CD4-positive, alpha-beta T cell treated with Interleukin-15 for 1 hour (primary cell): ENCODE measurements at places on chromosomes 2 and 18.

DNA sequence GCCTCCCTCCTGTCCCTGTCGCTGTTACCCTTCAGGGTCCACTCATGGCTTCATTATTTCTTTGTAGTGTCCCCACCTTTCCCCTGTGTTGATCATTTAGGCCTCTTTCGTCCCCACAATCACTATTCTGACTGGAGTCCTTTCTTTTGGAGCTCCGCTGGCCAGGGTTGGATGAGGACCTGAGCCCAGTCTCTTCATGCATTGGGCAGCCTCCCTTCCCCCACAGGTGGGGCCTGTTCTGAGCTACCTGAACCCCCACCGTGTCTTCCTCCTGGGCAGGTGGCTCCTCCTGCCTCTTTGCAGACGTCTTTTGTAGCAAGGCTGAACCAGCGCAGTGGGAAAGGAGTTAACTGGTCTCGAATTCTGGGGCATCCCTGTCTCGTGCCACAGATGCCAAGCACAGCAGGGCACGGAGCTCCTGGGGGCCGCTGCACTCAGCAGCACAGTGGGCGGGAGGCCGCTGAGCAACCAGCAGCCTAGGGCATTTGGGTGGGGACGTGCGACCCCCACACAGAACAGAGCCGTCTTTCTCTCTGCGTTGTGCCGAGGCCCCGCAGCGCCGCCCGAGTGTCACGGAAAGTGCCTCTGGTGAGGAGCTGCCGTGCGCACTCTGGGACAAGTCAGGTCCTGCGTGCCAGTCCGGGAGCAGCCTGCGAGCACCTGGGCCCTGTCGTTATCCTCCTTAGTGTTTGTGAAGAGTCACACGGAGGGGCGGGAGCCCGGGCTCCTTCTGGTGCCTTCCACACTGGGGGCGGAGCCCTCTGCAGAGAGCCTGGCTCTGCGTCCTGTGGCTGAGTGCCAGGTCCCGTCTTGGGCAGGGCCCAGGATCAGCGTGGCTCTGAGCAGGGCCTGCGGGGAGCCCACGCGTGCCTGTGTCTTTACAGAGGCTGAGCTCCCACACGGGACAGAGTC lies 130.1 kb downstream of the NFATC1 start:
- no peak for DNase-seq

- no peak for DNase-seq
Measured at GRCh38 chr2:97868986-97869721, 126.6 kb downstream of the TMEM131 start.

GRCh38 chr18:79825913-79826312 lies 28.2 kb downstream of the KCNG2 start:
- peak; percentile 44 for DNase-seq

GRCh38 chr2:182014284-182014683 lies 28.6 kb downstream of the PPP1R1C start:
- DNase-seq = no peak

GRCh38 chr2:183059561-183059960 lies 19.0 kb upstream of the DUSP19 start:
- DNase-seq = no peak

- no peak for DNase-seq
Measured at GRCh38 chr2:18238209-18238608, 322.2 kb downstream of the RDH14 start.

GRCh38 chr18:34028324-34028723 lies 196.4 kb downstream of the NOL4 start:
- DNase-seq = no peak

GRCh38 chr18:23193742-23194141 lies 58.5 kb downstream of the CABLES1 start:
- no peak for DNase-seq

DNA sequence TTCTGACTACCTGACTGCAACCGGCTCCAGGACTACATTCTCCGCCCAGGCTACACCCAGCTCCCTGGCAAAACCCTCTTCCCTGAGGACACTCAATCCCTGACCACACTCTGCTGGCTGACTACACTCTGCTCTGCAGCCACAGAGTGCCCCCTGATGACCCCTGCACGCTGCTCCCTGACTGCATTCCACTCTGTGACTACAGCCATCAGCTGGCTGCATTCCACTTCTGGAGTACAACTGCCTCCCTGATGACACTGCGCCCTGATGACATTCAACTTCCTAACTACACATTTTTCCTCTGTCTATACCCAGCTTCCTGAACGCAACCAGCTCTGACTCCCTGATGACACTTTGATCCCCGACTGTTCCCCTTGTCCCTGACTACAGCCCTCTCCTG lies 71.3 kb upstream of the NRXN1 start:
- no peak for DNase-seq

- DNase-seq = no peak
Measured at GRCh38 chr2:127796389-127796788, 14.6 kb downstream of the WDR33 start.

DNA sequence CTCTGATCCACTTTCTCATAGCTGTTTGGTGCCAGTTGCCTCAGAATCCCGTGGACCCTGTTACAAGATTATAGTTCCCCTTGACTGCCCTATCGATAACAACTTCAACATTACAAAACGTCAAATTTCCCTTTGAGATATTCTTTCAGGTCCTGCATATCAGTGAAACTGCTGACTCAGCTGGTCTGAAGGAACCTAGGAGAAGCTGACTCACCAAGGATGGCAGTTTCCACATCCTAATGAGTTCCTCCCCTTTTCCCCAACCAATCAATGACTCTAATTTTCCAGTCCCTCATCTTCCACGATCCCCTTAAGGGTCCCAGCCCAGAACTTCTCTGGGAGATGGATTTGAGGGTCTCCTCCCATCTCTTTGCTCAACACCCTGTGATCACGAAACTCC lies 27.6 kb upstream of the GNAL start:
- DNase-seq = no peak

DNA sequence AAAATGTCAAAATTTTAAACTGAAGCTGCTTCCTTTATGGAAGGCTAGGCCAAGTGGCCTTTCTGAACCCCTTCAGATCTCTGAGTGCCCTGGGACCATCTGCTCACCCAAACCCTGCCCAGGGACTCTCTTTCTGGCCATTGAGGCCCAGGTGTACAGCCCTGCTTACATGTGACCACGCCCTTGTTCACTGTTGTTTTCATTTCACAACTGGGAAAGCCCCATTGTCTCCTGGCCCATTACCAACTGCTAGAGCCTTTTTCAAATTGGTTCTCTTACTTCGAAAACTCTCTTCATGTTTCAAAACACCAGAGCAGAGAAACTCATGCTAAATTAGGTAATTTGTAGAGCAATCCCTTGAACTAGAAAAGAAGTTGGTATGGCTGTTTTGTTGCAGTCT lies 219.5 kb upstream of the TANK start:
- DNase-seq = no peak

- no peak for DNase-seq
Measured at GRCh38 chr2:239475161-239476028, 74.6 kb upstream of the HDAC4 start.

- DNase-seq = peak; percentile 57
Measured at GRCh38 chr2:201128933-201129505, 13.1 kb downstream of the CFLAR start.

DNA sequence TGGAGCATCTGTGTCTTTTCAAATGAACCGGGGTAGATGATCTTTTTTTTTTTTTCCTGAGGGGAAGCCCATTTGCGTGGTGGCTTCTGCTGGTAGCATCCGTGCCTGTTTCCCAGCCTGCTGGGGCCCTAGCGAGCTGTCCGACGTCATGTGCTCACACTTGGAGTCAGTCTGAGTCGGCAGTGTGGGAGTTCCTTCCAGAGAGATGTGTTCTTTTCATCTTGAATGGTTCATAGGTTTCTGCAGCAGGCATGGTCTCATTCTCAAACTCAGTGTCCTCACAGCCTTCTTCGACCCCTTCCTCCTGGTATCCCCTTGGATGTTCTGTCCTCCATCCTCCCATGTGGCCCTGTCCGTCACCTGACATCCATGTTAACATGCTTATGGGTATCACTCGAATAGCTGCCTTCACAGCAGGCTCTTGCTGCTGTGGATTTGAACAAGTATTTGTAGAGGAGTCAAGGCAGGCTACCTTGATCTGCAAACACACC lies 51.0 kb downstream of the LDLRAD4 start:
- DNase-seq = no peak

GRCh38 chr18:3675446-3675845 lies 225.5 kb downstream of the TGIF1 start:
- DNase-seq = no peak

GRCh38 chr2:11007331-11008264 lies 95.9 kb downstream of the KCNF1 start:
- no peak for DNase-seq

DNA sequence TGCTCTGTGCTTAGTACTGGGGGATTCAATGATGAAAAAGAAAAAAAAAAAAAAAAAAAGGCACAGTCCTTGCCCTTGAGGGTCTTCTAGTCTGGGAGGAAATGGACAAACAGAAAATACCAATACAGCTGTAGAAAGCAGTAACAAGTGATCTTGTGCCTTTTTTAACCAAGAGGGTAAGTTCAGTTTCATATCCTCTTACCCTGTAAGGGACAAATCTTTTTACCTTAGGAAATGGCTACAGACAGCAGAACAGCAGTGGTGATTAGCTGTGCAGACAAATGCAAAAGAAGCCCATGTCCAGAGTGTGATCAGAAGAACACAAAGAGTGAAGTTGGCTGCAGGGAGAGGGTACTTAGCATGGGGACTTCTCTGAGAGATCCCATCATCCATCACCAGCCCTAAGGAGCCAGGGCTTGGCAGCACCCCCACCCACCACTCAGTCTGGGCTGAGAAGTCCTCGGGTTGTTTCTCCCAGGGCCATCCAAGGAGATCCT lies 102.9 kb downstream of the ALPK2 start:
- DNase-seq = no peak

DNA sequence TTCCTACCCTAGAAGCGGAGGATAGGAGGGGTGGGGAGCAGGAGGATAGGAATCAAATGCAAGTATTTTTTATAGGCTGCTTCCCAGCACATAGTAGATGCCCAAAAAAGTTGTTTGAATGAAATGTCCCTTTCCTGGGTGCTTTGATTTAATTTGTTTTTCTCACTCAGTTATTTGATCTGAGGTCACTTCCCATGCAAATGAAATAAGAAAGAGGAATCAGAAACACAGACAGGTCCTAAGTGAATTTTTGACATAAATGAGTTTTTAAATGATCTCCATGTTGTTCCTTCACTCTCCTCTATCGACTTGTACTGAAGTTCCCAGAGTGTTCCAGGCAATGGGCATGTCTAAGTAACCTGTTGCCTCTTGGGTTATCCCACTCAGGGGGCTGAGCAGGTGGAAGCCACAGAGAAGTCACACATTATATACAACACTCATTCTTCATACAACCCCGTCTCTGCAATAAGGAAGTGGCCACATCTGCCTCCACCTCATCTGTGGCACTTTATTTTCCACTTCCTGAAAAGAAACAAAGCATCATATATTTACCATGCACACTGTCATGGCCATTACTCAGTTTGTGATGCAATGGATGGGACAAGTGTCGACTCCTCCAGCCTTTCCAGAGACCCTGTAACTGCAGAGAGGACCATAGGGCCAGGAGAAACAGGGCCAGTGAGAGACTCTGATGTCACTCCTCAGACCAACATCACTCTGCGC lies 81.9 kb upstream of the ZNF397 start:
- DNase-seq = peak; percentile 54
